T-helper 2 cell treated with Interferon-gamma antibody and Interleukin-4, amounts not matched to agents 5 μg/mL and 100 μg/mL, for 36 hours (primary cell): ENCODE measurements at places on chromosomes 1 and 21.

DNA sequence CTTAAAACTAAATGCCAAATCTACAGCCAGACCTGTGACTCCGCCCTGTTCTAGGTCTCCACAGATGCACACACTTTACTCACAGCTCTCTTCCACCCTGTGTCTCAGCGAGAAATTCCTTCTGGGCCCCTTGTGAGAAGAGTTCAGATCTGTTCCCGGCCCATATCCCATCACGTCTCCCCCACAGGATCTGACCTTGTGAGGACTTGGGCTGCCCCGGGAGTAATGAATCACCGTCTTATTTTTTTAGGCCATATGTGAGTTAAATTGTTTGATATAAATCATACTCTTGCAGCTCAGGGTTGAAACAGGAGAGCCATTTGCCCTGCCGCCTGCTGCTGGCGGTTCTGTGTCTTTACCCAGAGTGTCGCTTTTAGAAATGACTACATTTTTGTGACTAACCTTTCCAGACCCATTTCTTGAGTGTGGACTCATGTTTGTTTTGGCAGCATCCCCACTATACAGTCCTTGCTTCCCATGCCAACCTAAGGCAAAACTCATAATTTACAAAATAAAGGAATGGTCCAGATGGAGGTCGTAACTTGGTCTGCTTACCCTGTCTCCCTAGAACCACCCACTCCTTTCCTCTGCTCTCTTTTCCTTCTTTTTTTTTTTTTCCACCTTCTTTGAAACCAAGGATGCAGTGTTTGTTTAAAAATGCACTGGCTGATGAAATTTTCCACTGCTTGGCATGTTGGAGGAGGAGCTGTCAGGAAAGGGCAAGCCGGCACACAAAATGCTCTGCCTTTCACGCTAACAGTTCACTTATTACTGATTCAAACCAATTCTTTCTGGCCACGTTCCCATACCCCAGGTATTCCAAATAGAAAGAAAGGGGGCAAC, 98.0 kb upstream of the C1orf105 start:
- DNase-seq, result no peak

- no peak for DNase-seq
These were observed 50.5 kb upstream of the EPS8L3 start for GRCh38 chr1:109814223-109814622.

DNA sequence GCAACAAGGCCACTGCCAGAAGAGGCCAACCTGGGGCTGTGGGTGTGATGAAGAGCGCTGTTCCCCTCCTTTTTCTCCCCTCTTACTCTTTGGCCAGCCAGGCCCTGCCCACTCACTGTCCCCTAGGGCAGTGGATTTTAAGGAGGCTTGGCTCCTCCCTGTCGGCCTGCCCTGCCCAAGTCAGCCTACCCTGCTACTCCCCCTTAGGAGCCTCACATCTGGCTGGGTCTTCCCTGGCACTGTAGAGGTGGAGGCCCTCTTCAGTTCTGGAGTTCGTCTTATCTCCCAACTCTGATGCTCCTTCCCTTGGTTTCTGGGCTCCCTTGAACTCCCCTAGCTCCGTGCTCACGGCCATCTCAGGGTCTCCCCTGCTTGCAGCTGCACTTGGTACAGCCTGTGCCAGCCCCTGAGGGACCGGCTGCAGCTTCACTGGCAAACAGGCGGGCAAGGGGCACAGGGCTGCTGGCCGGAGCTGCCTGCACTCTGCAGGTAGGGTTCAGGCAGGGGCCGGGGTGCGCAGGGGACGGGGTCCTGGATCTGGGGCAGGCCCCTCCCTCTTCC, 4.0 kb downstream of the AMPD2 start:
- DNase-seq, result no peak

GRCh38 chr1:90381598-90381997, 335.5 kb downstream of the BARHL2 start:
- no peak for DNase-seq

DNA sequence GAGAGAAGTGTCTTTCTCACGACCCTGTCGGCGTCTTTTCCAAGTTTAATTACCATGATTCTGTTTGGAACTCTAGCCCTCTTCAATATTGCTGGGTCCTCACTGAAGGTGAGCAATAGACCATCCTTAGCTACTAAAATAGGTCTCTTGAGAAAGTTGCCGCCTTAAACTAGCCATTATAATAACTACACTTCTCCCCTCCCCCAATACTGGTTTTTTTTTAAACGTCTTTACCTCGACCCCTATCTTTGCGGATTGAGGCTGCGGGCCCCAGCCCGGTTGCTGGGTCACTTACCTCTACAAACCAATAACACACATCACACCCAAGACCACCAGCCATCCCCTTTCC, 672 bp downstream of the ENSA start:
- DNase-seq, result no peak
